Activated CD8-positive, alpha-beta memory T cell treated with anti-CD3 and anti-CD28 coated beads, Interleukin-2, amount 10 ng/mL, durations not matched to agents 7 days and 5 days (primary cell): ENCODE measurements at places on chromosomes 16 and 17. TPM values are rescaled to one million over a fixed set of nuclear protein-coding genes. Genes with fewer than 3 reads are reported as not detected.

- no peak for DNase-seq
These were observed 4.7 kb downstream of the CDH15 start for GRCh38 chr16:89176147-89176690.

GRCh38 chr17:49404361-49404760 lies 10.3 kb downstream of the PHB1 start:
- peak; percentile 79 for DNase-seq

GRCh38 chr17:78873519-78874340 lies 29.3 kb downstream of the CEP295NL start:
- no peak for DNase-seq

The TAT gene
- not detected for total RNA-seq

The WSCD1 gene
- total RNA-seq, result not detected
